ENCODE measurements at places on chromosomes 11 and 22.
A peak's percentile ranks its signal among the peaks of the same experiment; 100 is the strongest.

DNA sequence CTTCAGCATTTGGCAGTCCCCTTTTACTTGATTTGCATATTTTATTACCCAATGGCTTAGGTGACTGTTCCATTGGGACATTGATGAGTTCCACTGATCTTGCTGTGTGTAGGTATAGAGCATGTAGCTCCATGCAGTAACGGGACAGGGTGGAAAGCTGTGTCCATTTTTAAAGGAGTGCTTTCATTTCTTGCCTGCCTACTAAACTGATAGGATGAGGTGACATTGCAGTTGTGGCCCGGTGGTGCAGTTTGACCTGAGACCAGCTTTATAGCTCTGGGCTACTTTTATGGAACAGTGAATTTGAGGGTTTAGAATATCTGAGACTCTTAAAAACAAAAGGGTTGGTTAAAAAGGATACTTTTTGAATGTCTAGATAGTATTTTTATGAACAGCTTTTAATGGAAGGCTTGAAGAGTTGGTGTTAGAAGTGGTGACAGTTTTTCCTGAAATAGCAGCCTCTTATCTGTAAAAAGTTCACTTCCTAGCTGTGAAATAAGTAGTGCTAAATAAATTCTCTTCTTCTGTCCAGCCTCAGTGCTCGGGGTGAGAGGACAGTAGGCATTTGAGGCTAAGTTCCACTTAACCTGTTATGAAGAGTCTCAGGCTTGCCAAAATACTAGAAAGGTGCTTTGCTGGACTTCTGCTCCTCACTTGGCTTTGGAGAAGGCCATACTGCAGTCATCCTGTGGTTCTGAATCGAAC is 27.0 kb downstream of the NAT10 start:
- no peak for DNase-seq

DNA sequence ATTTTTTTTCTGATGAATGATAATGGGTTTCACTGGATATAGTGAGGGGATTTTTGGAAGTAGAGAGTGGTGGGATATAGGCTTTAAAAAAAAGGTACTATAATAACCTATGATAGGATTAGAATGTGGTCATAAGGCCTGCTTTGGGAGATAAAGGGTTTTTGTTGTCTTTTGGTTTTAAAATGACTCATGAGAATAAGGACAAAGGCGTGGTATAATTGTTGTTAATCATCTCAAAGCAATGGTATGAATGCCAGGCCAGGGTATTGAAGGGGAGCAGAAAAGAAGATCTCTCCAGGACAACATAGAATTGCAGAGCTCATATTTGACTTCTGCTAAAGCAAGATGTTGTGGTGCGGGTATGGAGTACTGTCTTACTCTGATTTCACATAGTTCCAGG is 579.4 kb downstream of the JRKL start:
- DNase-seq: no peak

DNA sequence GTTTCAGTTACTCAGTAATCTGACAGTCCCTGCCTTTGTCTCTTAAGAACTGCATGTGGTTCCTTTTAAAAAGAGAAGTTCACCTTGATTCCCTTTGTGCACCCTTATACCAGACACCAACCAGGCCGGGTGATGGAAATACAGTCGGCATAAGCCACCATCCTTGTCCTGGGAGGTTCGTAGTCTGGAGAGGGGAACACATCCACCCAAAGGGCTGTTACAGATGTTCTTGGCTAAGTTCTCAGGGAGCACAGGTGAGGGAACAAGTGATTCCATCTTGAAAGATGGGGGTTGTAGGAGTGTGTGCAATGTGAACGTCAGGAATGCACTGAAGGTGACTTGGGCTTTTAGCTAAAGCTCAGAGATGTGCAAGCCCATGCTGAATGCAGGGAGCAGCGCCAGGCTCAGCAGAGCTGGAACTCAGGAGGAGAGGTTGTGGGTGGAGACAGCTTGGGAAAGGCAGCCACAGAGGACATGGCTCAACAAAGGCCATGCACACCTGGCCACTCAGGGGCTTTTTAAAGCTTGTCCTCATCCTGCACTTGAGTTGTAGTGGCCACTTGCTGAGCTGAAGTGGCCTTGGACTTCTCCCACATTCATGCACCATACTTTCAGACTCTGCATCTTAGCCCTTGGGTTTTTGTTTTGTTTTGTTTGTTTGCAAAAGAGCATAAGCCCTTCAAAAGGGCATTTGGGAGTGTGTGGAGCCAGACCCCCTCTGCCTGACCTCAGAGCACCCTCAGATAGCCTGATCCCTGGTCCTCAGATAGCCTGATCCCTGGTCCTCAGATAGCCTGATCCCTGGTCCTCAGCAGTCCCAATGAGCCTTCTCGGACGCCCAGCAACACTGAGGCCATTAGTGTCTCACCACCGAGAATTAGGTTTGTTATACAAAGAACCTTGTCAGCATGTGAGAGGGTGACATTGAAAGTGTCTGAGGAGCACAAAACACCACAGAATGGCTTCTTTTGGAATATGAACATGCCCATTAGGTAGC is 12.7 kb upstream of the TMA7B start:
- DNase-seq: no peak

GRCh38 chr11:19868281-19868821 is 155.7 kb downstream of the NAV2 start:
- DNase-seq: no peak

DNA sequence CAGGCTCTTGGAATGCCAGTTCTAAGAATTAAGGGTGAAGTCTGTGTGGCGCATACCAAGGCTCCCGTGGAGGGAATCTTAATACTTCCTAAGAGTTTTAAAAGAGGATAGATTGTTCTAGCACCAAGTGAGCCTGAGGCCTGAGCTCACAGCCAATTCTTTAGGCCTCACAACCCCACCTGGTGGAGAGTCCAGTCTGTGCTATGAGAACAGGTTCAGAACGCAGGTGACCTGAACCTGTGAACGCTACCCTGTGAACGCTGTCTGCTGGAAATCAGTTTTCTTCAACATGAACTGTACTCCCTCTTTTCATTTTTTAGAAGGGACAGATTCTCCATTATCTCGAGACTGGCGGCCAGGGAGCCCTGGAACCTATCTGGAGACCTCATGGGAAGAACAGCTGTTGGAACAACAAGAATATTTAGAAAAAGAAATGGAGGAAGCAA is 43.2 kb upstream of the DLAT start:
- peak; percentile 11 for DNase-seq

GRCh38 chr11:1482581-1483444 is 3.8 kb downstream of the MOB2 start:
- DNase-seq: no peak

- DNase-seq: no peak
These were observed 457.7 kb downstream of the BRD1 start for GRCh38 chr22:49369726-49370626.

DNA sequence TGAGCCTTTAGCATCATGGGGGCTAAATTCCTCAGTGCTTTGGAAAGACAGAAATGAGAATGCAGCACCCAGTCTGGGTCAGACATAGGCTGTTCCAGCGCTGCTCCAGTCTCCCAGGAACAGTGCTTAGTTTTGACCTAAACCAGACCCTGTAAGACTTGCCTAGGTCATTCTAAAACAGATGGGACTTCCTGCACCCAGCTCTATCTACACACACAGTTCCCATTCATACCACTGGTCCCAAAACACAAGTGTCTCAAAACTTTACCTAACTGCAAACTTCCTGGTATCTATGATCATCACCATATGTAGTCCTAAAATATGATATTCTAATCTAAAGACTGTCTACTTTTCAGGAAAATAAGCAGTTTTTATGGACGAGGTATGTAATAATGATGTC is 37.9 kb downstream of the PRCP start:
- DNase-seq: no peak

- no peak for DNase-seq
These were observed 40.5 kb upstream of the BIRC3 start for GRCh38 chr11:102276783-102277182.

- DNase-seq: no peak
These were observed 23.0 kb downstream of the AMPD3 start for GRCh38 chr11:10478066-10478465.

DNA sequence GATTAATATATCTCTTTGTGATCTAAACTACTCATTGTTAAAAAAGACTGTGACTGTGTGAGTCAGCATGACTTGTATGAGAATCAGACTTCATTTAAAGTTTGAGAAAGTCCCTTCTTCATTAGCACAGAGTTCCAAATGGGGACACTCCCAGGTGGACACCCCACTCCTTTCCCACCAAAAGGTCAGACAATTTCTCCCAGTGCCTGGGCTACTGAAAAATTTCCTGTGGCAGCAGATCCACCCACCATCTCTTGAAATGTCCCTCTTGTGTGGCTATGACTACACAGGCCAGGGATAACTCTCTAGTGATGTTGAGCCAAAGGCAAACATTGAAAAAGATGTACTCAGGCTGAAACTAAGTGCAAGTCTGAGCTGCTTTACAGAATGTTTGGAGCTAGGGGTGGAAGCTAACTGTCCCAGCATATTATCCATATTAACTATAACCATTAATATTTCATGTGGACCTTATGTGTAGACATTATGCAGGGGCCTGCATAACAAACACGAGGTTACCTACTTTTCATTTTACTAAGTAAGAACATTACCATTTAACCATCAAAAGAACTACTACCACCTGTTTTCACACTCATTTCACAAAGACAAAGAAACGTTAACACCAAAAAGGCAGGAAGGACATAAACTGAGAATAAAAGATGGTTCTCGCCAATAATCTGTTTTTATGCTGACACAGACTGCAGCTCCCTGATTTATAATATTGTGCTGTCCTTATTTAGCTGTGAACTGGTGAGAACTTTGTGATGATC is 44.8 kb downstream of the MMP20 start:
- DNase-seq: no peak

DNA sequence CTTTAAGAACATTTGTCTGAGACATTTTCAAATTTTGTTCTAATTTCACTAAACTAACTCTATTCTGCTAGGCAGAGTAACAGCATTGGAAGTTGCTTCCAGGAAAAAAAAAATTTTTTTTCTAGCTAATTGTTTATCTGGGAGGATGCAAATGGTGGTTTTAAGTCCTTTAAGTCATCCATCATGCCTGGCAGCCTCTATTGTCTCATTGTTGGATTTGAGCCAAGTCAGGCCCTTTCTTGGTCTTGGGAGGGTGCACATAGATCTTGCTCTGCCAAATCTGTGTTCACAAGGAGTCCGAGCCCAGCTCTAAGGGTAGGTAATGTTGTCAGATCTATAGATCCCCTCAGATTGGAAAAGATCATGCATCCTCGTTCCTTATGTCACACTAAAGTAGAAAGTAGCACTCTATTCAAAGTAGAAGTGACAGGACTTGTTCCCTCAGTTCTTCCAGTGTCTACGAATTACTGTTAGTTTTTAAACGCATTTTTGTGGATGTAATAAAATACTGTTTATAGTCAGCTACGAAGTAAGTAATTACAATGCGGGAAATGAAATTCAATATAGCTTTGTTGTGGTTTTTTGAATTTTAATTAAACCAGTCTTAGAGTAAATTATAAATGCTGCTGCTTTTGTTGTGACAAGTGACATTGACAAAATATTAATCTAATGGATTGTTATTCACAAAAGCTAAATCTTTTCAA is 166.0 kb upstream of the RASSF10 start:
- DNase-seq: no peak

DNA sequence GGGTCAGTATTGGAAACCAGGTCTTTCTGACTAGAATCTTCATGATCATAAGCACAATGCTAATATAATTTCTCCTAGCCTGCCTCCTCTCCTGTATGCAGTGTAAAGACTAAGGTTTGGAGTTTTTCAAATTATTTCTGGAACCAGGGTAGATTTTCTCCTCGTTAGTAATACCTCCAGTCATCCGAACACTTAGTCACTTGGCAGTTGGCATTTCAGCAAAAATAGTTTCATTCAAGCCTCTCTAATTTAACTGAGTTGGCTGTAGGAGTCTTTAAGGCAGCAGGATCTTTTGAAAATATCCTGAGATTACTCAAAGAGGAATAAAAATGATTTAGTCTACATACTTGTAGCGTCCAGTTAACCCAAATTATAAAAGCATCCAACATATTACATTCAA is 6.3 kb downstream of the TYR start:
- DNase-seq: no peak

- no peak for DNase-seq
These were observed 135.8 kb downstream of the SNX19 start for GRCh38 chr11:130780437-130780836.

DNA sequence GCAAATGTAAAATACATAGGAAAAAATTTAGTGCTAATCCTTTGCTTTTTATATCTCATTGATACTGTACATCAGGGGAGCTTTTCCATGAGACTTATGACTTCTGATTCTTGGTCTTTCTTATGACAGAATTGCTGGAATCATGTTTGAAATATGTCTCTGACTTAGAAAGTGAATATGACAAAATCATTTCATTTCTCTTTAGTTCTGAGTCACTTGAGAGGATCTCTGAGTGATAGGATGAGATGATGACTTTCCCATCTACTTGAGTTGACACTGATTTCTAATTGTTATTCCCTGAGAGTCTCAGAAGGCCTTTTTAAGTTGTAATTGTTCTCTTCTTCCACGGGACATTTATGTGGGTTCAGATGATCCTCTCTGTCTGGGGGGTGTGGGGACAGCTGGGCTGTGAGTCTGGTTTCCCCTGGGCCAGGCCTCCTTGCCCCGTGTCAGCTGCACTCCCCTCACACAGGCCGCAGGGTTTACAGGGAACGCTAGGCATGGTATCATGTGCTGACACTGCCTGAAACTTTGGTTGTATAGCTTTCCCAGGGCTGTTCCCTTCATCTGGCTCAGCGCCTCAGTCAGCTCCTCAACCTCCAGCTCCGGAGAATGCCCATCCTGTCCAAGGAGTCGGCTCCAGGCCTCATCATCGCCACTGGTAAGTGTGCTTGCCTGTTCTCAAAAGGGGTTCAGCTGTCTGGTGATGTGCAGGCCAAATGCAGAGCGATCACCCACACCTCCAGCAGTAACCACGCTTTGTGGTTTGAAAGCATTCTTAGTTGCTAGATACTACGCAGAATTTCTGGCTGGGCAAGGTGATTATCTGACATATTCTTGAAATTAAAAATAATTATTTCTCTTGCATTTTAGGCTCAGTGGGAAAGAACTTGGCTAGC is 69.5 kb upstream of the SORL1-AS1 start:
- DNase-seq: no peak

DNA sequence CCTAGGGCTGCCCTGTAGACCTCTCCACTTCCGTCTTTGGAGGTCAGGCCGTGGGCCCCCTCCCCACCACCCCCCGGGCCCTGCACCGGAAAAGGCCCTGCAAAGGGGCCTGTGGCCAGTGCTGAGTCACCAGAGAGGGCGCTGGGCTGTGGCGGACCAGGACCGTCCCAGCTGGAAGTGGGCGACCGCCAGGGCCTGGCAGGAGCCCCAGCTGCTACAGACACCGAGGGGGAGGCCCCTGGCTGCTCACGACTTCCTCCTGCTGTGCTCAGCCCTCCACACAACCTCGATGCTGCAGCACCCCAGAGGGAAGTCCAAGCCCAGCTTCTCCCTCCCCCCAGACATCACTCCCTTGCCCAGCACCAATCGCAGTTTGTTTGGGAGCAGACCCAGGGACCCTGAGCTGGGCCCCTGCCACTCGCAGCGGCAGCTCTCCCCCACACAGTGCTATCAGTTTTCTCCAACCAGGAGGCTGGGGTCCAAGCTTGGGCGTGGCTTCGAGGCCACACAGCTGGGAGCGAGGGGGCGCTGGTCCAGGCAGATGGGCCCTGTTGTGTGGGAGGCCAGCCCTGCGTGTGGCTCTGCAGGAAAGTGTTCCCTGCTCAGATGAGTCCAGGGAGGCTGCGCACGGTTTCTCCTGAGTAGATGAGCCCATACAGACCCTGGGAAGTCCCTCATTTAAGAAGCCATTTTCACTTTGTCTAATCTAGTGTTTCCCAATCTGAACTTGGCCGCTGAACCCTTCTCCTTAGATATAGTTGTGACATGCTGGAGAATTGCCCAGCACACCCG is 5.6 kb upstream of the SH3BP1 start:
- DNase-seq: peak; percentile 94
